ENCODE measurements at places on chromosomes 2 and 18.

DNA sequence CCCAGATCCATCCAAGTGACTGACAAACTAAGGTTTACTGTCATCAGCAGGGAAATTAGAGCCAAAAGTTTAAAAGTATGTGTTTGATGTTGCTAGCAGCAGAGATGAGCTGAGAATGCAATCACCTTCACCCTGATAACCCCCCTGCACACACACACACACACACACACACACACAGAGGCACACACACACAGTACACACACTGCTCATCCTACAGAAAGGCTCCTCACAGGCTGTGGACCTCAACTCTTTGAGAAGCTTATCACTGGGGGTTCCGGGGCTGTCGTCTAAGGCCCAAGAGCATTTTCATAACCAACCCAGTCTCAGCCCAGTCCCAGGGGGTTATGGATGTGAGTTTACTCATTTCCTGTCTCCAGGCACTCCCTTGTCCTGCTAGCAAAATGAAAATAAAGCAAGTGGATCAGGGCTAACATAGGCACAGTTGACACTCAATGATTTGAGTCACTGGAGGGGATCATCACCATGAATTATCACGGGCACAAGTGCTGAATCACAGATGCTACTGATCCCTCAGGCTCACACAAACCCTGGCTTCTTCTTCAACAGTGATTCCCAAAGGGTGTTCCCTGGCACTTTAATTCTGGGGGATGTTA is 76.6 kb downstream of the ALK start:
- DNase-seq, result peak; percentile 65

DNA sequence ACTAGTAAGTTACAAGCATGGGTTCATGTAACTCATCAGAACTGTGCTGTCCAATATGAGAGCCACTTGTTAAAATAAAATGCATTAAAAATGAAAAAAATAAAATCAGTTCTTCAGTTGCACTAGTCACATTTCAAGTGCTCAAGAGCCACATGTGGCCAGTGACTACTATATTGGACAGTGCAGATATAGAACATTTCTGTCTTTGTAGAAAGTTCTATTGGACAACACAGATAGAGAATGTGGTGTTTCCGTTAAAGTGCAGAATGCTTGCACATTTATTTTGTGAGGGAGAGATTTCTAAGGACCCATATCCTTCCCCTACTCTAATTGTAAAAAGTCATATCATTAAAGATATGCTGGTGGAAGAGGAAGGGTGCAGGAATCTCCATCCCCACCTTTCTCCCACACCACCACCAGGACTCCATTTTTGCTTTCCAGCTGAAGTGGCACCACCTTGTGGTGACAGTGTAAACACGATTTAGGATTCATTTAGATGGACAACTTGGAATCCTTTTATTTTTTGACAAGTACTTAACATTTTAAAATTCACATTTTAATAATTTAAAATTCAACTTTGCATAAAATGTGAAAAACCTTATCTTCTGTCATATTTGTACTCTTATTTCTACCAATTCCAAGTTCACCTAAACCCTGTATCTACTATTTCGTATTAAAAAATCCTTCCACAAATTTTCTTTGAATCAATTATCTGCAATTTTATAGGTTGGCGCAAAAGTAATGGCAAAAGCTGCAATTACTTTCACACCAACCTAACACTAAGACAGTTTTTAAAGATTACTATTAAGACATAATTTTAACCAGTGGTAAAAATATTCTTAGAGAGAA is 9.4 kb upstream of the CD302 start:
- peak; percentile 56 for DNase-seq

- DNase-seq, result no peak
Observed at GRCh38 chr2:217878915-217879590, 123.7 kb downstream of the TNS1 start.

DNA sequence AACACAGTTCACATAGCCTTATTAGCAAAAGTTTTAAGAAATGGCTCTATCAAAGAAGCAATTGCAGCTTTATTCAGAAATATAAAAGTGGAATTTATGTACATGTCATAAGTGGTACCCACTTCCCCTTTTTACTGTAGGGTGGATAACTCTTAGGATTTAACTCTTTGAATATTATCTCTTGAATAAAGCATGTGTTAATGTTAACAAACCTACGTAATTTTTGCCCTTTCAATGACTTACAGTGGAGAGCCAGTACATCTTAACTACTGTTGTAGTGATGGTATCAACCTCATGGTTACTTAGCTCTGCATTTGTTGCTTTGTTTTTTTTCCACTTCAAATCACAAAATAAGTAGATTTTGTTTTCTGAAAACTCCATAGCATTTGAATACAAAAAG is 8.8 kb downstream of the NABP1 start:
- DNase-seq, result no peak

- DNase-seq, result no peak
Observed at GRCh38 chr2:1584051-1584531, 160.2 kb downstream of the PXDN start.

DNA sequence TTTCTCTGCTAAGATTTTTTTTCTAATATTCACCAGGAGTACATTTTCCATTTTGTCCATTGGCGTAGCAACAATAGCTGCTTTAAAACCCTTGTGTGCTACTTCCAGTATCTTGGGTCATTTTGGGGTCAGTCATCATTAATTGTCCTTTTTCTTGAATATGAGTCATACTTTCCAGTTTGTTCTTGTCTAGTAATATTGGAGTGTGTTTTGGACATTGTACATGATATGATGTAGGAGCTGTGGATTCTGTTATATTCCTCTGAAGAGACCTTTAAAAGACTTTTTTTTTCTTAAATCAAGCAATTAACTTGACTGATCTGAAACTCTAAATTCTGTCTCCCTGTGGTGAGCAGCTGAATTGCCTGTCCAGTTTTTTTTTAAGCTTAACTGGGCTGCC is 40.8 kb downstream of the AGPS start:
- DNase-seq, result no peak

DNA sequence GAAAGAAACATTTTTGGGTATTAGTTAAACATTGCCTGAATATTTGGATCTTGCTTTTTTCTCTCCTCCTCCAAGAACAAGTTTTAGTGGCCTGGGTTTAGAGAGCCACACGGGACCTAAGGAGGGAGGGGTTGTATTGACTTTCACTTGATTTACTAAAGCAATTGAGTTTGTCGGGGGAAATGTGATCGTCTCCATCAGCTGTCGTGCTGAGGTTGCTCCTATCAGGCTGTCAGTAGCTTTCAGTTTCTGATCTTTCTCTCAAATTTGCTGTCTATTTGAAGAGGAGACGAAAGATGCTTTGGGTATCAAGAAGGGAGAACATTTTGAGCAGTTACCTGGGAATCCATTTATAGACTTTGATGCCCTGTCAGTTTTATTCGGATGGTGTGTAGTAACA is 106.0 kb downstream of the SETBP1 start:
- DNase-seq, result no peak

DNA sequence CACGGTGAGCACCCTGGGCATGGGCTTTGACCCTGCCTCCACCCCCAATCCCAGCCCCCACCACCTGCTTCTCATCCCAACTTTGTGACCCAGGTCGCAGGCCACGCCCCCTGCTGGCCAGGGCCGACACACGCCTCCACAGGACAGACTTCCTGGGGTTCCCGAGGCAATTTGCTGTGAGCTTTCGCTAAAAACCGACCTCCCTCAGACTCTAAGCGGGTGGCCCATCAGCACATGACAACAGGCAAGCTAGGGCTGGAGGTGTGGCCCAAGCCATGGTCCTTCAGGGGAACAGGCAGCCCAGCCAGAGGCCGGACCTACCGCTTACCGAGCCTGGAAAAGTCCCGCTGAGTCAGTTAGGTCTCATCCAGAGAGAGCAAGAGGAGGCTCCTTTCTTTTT is 31.9 kb downstream of the C1QL2 start:
- peak; percentile 8 for DNase-seq

GRCh38 chr2:160963957-160964356 is 196.3 kb upstream of the TANK start:
- no peak for DNase-seq

Data from fibroblast of skin of right quadriceps (primary cell).